ENCODE measurements at places on chromosomes 7 and 10. TPM values are rescaled to one million over a fixed set of nuclear protein-coding genes. Genes with fewer than 3 reads are reported as not detected.

DNA sequence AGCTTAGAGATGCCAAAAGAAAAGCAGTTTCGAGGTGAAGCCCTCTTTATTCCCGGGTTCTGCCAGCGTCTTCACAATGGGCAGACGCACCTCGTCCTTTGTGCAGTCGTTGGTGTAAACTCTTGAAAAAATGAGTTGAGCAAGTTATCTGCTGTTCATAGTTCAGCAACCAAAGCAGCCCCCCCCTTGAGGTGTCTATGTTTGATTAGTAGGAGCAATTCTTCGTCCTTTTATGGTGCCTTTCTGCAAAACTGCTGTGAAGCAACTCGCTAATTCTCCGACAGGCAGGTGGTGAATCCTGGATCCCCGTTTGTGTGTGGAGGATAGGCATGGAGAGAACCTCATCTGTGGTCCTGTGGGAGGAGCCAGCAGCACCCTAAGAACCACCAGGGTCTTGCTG is 234.5 kb downstream of the GLRX3 start:
- H3K4me3 ChIP-seq: no peak overlapping the region
- no peaks in the 10 kb centered on the region for H3K4me1 ChIP-seq
- DNase-seq: no peak
- H3K27me3 ChIP-seq: no peaks in the 10 kb centered on the region
- H3K36me3 ChIP-seq: no peaks in the 10 kb centered on the region

- no peaks in the 10 kb centered on the region for H3K4me1 ChIP-seq
- no peak for DNase-seq
- no peak overlapping the region for H3K27ac ChIP-seq
- no peaks in the 10 kb centered on the region for H3K36me3 ChIP-seq
Observed at GRCh38 chr10:2464483-2464882, 602.9 kb upstream of the PFKP start.

GRCh38 chr10:78557433-78557925 is 511.3 kb upstream of the ZMIZ1 start:
- no peaks in the 10 kb centered on the region for H3K4me1 ChIP-seq
- no peak for DNase-seq
- no peaks in the 10 kb centered on the region for H3K36me3 ChIP-seq
- H3K27me3 ChIP-seq: peaks cover 3% of the 10 kb centered on the region

GRCh38 chr10:96369890-96370583 is 11.2 kb upstream of the OPALIN start:
- H3K27me3 ChIP-seq: peaks cover 16% of the 10 kb centered on the region
- no peaks in the 10 kb centered on the region for H3K36me3 ChIP-seq
- peaks cover 8% of the 10 kb centered on the region for H3K4me1 ChIP-seq
- no peak overlapping the region for H3K4me3 ChIP-seq
- no peak overlapping the region for H3K27ac ChIP-seq
- no peak for DNase-seq

Gene LEP
- not detected for total RNA-seq

Data from activated CD4-positive, alpha-beta memory T cell treated with anti-CD3 and anti-CD28 coated beads, Interleukin-2, amount 10 ng/mL, durations not matched to agents 7 days and 5 days (primary cell).